T-helper 2 cell (primary cell): ENCODE measurements at places on chromosomes 2 and 18.

- DNase-seq = peak; percentile 24
These were observed 15.9 kb upstream of the ATP6V1B1 start for GRCh38 chr2:70919672-70920366.

GRCh38 chr18:73258375-73259087, 390.7 kb upstream of the NETO1 start:
- no peak for DNase-seq

GRCh38 chr18:76490670-76491472, 4.2 kb downstream of the ZNF516 start:
- DNase-seq = no peak

- no peak for DNase-seq
These were observed 16.9 kb upstream of the KCNG3 start for GRCh38 chr2:42510608-42511243.

DNA sequence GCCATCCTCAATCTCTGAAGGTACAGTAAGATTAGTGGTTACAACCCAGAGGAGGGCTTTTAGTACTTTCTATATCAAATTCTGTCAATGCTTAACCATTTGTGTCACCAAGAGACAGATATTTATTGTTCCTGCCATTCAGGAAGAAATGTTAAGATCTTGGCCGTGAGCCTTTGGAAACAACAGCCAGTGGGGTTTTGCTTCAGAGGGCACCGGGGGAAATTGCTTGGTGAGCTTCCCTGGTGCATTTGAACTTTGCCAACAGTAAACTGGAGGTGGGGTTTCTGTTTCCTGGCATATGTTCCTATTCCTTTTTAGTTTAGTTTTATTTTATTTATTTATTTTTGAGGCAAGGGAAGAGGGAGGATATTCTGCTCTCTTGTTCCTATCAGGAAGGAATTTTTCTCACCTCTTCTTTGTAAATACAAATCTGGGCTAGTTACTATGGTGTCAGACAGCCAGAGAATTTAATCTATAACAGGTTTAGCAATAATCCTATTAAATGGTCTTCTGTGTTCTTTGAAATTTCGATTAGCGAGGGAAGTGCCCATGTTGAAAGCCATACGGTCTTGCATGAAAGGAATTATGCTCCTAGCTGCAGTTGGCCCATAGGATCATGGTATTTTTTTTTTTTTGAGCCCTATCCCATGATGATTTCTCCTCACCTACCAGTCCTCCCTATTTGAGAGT, 95.7 kb downstream of the MAIP1 start:
- no peak for DNase-seq

DNA sequence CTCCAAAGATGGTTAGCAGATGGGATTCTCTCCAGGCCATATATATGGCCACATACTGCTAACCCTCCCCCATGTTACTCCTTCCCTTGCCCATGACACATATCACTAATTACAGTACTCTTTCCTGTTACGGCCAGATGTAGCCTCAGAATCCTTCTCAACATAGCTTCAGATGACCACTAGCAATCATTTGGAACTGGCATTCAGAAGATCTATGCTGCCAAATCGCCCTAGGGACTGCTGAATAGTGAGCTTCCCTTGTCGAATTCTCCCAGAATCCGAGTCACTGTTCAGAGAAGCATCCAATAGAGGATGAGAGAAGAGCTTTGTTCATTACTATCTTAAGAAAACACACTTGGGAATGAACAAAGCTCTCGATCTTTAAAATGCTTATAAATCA, 121.2 kb upstream of the TANK start:
- no peak for DNase-seq

DNA sequence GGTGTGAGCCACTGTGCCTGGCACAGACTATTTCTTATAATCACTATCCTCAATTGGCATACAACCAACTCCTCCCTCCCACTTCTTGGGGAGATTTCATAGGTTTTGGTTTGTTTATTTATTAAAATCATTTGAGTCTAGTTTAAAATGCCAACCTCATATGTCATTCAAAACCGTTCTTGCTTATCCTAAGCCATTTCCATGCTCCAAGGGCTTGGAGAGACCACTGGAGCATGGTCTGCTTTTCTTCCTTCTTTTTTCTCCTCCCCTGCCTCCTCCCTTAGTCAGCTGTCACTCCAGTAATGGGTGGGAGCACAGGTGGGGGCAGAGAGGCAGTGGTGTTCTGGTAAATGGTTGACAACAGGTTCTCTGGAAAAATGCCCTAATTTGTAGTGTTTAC, 20.4 kb upstream of the KCNS3 start:
- DNase-seq = no peak
